Effector memory CD4-positive, alpha-beta T cell (primary cell): ENCODE measurements at places on chromosomes 11 and 22.

DNA sequence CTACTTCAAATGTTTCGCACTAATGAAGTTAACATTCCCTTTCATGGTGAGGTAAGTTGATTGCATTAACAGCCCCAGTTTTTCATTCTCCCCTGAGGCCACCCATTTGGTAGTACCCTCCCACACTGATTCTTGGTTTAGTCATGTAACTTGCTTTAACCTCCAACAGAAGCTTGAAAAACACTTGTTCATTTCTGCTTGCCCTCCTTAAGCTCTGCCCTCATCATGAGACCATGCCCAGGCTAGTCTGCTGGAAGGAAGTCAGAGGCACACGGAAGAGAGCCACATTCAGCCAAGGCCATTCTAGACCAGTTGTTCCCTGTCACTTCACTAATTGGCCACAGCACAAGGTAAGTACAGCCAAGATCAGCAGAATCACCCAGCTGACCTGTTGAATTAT lies 50.7 kb upstream of the CD44 start:
- no peaks in the 10 kb centered on the region for H3K36me3 ChIP-seq
- peaks cover 38% of the 10 kb centered on the region for H3K4me1 ChIP-seq
- DNase-seq: no peak
- no peak overlapping the region for H3K27ac ChIP-seq
- H3K4me3 ChIP-seq: no peak overlapping the region

DNA sequence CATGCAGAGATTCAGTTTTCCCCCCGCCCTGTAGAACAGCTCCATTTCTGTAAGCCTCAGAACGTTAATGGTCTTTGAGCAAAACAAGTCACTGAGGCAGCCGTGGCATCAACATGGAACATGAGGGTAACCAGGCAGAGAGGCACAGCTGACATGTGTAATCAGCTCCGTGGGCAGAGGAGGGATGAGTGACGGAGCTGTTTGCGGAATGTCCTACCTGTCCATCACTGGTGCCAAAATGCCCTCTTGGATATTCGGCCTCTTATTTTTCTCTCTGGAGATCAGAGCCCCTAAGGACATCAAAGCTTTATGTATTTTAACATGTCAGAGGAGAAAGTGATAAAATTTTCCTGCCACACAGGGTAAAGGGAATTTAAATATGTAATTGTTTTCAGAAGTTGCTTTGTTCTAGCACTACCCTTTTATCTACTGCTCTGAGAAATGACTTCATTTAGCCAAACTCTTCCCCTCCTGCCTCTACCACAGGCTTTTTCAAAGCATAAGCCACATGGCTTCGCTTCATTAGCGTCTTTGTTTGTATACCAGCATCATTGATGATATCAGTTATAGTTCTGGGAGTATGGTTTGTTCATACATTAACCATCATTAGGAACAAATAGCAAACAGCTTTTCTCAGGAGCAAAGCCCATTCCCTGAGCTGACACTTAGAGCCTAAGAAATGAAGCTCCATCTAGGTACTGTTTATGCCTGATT lies 32.9 kb downstream of the C11orf71 start:
- no peaks in the 10 kb centered on the region for H3K27me3 ChIP-seq
- H3K36me3 ChIP-seq: no peaks in the 10 kb centered on the region
- no peak overlapping the region for H3K27ac ChIP-seq

GRCh38 chr11:126347751-126348668 lies 7.5 kb upstream of the ST3GAL4 start:
- no peak overlapping the region for H3K27ac ChIP-seq
- H3K36me3 ChIP-seq: peaks cover 21% of the 10 kb centered on the region
- H3K4me3 ChIP-seq: no peak overlapping the region
- no peaks in the 10 kb centered on the region for H3K27me3 ChIP-seq
- DNase-seq: no peak

- H3K4me3 ChIP-seq: no peak overlapping the region
- peaks cover 55% of the 10 kb centered on the region for H3K36me3 ChIP-seq
- peaks cover 22% of the 10 kb centered on the region for H3K4me1 ChIP-seq
- H3K27me3 ChIP-seq: no peaks in the 10 kb centered on the region
- DNase-seq: no peak
These were observed 3.4 kb downstream of the IRF7 start for GRCh38 chr11:612201-612960.

- peaks cover 39% of the 10 kb centered on the region for H3K36me3 ChIP-seq
- H3K27me3 ChIP-seq: no peaks in the 10 kb centered on the region
- H3K4me1 ChIP-seq: peaks cover 10% of the 10 kb centered on the region
- no peak for DNase-seq
- H3K27ac ChIP-seq: no peak overlapping the region
These were observed 25.1 kb downstream of the NPAT start for GRCh38 chr11:108197351-108197750.

- DNase-seq: no peak
- no peak overlapping the region for H3K27ac ChIP-seq
- no peaks in the 10 kb centered on the region for H3K4me1 ChIP-seq
- no peaks in the 10 kb centered on the region for H3K27me3 ChIP-seq
These were observed 524.1 kb downstream of the METTL15 start for GRCh38 chr11:28632338-28632737.

GRCh38 chr22:43110927-43111623 lies 525 bp downstream of the BIK start:
- peak; percentile 22 for DNase-seq
- H3K4me1 ChIP-seq: peaks cover 8% of the 10 kb centered on the region
- H3K36me3 ChIP-seq: no peaks in the 10 kb centered on the region
- peak overlapping the region; percentile 8 for H3K27ac ChIP-seq

DNA sequence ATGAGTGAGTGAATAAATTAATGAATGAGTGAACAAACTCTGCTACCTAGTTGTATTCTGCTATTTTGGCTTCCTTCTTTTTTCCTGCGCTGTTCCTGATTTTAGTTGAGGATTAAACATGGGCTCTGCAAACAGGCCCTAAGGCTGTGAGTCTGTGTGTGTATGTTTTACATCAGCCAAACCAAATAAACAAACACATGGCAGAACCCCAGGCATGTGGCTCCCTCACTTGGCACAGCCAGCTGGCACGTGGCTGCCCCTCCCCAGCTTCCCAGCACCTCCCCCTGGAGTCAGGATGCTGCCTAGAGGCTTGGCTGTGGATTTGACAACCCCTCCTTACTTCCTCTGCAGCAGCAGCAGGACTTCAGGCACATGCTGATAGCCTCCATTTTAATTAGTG lies 593.2 kb downstream of the INSC start:
- no peaks in the 10 kb centered on the region for H3K4me1 ChIP-seq
- no peak for DNase-seq
- no peaks in the 10 kb centered on the region for H3K27me3 ChIP-seq
- no peak overlapping the region for H3K4me3 ChIP-seq

DNA sequence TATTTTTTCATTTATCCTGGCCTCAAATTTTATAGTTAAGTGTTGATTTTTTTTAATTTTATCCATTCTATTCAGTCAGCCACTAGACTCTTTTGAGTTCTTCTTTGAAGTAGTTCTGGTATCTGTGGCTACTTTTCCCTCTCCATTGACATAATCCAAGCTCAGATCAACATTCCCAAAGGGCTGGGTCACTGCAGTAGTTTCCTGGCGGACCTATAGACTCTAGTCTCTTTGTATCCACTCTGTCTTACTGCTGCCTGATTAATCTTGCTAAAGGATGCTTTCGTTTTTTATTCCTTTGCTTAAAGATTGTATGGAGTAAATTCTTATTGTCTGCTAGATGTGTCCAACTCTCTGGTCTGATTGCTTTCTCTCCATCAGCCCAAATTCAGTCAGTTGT lies 87.6 kb downstream of the UVRAG start:
- H3K4me3 ChIP-seq: no peak overlapping the region
- H3K27me3 ChIP-seq: no peaks in the 10 kb centered on the region
- DNase-seq: no peak
- H3K27ac ChIP-seq: no peak overlapping the region
- no peaks in the 10 kb centered on the region for H3K4me1 ChIP-seq

- no peak overlapping the region for H3K27ac ChIP-seq
- no peak for DNase-seq
- H3K36me3 ChIP-seq: no peaks in the 10 kb centered on the region
- H3K4me3 ChIP-seq: no peak overlapping the region
- no peaks in the 10 kb centered on the region for H3K4me1 ChIP-seq
- H3K27me3 ChIP-seq: no peaks in the 10 kb centered on the region
These were observed 305.1 kb downstream of the CTTN start for GRCh38 chr11:70703141-70704064.

DNA sequence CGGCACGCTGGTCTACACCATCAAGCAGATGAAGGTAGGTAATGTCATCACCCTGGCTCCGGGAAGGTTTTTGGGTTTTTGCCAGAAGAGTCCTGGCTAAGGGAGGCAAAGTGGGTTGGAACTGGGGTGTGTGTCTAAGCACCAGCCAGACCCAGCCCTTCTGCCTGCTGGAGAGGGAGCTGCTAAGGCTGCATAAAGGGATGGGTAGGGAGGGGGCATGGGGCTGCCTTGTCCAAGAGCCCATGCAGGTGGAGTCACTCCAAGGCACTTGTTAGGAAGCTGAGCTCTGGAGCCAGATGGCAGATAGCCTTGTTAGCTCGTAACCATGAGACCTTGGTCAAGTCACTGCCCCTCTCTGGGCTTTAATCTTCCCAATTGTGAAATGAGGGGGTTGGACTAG lies 48.0 kb downstream of the TIMP3 start:
- no peaks in the 10 kb centered on the region for H3K4me1 ChIP-seq
- H3K27me3 ChIP-seq: peaks cover 3% of the 10 kb centered on the region
- DNase-seq: no peak

DNA sequence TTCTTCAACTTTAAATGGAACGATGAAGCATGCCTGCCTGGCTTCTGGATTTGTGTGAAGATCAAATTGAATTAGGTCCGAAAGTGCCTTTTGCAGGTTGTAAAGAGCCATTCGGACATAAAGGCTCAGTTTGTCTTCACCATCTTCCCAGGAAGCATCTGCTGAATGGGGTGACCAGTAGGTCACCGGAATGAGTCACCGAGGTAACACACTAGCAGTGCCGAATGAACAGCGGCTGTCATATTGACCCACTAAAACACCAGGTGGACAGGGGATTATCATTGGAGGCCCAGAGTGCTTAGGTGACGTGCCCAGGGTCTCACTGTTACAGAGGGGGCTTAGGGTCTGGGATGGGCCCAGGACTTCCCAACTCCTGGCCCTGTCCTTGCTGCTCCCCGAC lies 43.1 kb upstream of the MYH9 start:
- no peak overlapping the region for H3K27ac ChIP-seq
- no peak overlapping the region for H3K4me3 ChIP-seq
- no peaks in the 10 kb centered on the region for H3K36me3 ChIP-seq
- no peaks in the 10 kb centered on the region for H3K27me3 ChIP-seq
- no peak for DNase-seq
- peaks cover 6% of the 10 kb centered on the region for H3K4me1 ChIP-seq
